ENCODE measurements at places on chromosomes 5 and 9. TPM values are rescaled to one million over a fixed set of nuclear protein-coding genes. Genes with fewer than 3 reads are reported as not detected.

Gene SETD9
- total RNA-seq, result 16.0 TPM

Gene NPR3
- 73.3 TPM for total RNA-seq

Gene ZFAND5
- 154 TPM for total RNA-seq

Gene ANKHD1
- total RNA-seq, result 138 TPM

Gene NUTM2F
- not detected for total RNA-seq

Gene ENTREP1
- total RNA-seq, result 11.8 TPM

Gene N4BP3
- total RNA-seq, result 107 TPM

Gene ACER2
- 9.6 TPM for total RNA-seq

- H3K4me1 ChIP-seq, result no peaks in the 10 kb centered on the region
- H3K27me3 ChIP-seq, result no peaks in the 10 kb centered on the region
- H3K36me3 ChIP-seq, result no peaks in the 10 kb centered on the region
- no peak overlapping the region for H3K4me3 ChIP-seq
- no peak for DNase-seq
- H3K27ac ChIP-seq, result no peak overlapping the region
Measured at GRCh38 chr9:39108145-39108544, 179.8 kb downstream of the CNTNAP3 start.

DNA sequence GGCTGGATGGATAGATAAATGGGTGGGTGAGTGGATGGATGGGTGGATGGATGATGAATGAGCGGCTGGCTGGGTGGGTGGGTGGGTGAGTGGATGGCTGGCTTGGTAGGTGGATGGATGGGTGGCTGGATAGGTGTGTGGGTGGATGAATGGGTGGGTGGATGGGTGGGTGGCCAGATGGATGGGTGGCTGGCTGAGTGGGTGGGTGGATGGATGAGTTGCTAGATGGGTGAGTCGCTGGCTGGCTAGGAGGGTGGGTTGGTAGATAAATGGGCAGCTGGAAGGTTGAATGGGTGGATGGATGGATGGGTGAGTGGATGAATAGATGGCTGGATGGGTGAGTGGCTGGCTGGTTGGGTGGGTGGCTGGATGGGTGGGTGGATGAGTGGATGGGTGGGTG is 27.9 kb upstream of the CEP72 start:
- no peak overlapping the region for H3K4me3 ChIP-seq
- H3K27ac ChIP-seq, result no peak overlapping the region
- peaks cover 4% of the 10 kb centered on the region for H3K27me3 ChIP-seq
- H3K4me1 ChIP-seq, result no peaks in the 10 kb centered on the region
- no peak for DNase-seq
- peaks cover 3% of the 10 kb centered on the region for H3K36me3 ChIP-seq

DNA sequence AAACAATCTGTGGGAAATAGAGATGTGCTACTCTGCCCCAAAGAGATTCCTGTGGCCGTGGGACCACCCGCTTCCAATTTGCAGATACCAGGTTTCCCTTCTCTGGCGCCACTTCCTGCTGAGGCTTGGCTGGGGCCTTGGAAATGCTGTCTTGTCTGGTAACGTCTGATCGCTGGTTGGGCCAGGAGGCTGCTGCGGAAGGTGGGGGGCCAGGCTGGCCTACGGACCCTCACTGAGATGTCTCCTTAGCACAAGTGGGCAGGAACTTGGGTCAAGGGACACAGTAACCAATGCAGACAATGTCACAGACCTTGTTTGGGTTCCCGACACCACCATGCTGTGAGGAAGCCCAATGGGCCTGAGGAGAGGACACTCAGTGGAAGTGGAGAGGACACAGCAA is 31.7 kb upstream of the IRX4 start:
- no peak overlapping the region for H3K27ac ChIP-seq
- no peak overlapping the region for H3K4me3 ChIP-seq
- no peak for DNase-seq
- H3K4me1 ChIP-seq, result no peaks in the 10 kb centered on the region

GRCh38 chr5:9547122-9547947 is 1.5 kb upstream of the SEMA5A start:
- peak overlapping the region; percentile 96 for H3K4me3 ChIP-seq
- peaks cover 8% of the 10 kb centered on the region for H3K27me3 ChIP-seq
- H3K4me1 ChIP-seq, result peaks cover 13% of the 10 kb centered on the region
- no peak overlapping the region for H3K27ac ChIP-seq
- peak; percentile 10 for DNase-seq

DNA sequence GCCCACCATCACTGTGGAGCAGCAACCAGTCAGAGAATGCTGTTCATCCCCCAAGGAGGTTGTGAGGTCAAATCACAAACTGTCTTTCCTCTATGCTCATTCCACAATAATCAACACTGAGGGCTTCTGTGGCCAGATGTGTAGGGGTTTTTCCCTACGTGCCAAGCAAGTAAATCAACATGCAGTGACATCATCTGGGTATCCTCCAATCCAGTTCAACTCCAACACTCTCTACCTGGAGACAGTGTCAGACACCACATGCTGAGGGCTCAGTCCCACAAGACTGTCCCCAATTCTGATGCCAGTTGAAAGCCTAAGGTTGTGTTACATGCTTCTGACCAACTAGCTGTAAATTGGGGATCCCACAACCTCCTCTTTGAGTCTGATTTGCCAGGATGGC is 57.3 kb upstream of the DMRT1 start:
- no peaks in the 10 kb centered on the region for H3K4me1 ChIP-seq
- H3K36me3 ChIP-seq, result no peaks in the 10 kb centered on the region
- no peaks in the 10 kb centered on the region for H3K27me3 ChIP-seq
- H3K27ac ChIP-seq, result no peak overlapping the region

GRCh38 chr5:167573370-167574127 is 717.9 kb upstream of the WWC1 start:
- H3K27me3 ChIP-seq, result no peaks in the 10 kb centered on the region
- H3K4me1 ChIP-seq, result peaks cover 11% of the 10 kb centered on the region
- H3K27ac ChIP-seq, result no peak overlapping the region
- peak overlapping the region; percentile 76 for H3K4me3 ChIP-seq
- DNase-seq, result peak; percentile 18

- no peak for DNase-seq
- H3K27me3 ChIP-seq, result peaks cover 3% of the 10 kb centered on the region
- no peak overlapping the region for H3K4me3 ChIP-seq
- H3K36me3 ChIP-seq, result peaks cover 6% of the 10 kb centered on the region
Measured at GRCh38 chr5:126970517-126971017, 59.8 kb downstream of the MARCHF3 start.

DNA sequence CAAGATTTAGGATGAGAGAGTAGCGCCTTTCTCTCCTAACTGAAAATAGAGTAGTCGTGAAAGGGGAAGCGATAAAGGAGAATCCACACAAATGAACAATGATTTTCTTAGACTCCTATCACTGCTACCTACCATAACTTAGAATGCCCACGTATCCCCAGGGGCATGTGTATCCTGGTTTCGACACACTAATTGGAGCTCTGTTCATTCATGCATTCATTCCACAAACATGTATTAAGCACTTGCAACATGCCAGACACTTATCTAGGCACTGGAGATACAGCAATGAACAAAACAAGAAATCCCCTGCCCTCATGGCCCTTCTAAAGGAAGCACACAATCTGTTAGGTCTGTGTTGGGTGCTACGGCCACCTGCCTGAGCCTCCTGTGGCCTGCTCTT is 40.0 kb downstream of the ARL15 start:
- H3K36me3 ChIP-seq, result peaks cover 4% of the 10 kb centered on the region
- H3K27ac ChIP-seq, result no peak overlapping the region
- peaks cover 4% of the 10 kb centered on the region for H3K27me3 ChIP-seq
- DNase-seq, result no peak
- H3K4me3 ChIP-seq, result no peak overlapping the region
- peaks cover 13% of the 10 kb centered on the region for H3K4me1 ChIP-seq

DNA sequence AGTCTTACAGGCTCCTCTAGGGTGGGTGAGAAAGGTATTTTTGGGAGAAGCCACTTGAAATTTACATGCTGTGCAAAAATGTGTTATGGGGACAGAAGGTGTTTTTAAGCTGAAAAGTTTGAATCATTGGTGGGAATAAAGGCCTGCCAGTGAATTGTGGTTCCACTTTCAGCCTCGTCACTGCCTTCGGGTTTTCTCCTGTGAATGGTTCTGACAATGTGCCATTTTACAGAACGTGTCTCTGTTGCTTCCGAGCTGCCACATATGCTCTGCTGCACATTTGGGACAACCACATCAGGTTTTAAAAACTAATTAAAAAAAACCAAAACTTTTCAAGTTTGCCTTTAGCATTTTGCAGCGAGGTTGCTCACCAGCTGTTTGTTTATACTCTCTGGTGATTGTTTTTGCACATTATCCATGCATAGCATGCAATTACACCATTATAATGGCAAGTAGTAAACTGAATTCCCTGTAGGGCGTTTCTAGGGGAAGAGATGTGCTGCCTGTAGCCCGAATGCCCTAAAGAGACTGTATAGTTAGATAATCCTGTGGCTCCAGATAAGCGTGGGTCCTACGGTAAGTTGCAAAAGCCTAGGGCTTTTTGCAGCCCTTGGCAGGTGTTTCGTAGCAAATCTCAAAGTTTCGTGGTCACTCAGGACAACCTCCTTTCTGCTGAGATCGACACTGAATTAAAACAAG is 40.1 kb upstream of the SUB1 start:
- H3K4me3 ChIP-seq, result no peak overlapping the region
- no peaks in the 10 kb centered on the region for H3K36me3 ChIP-seq
- no peaks in the 10 kb centered on the region for H3K4me1 ChIP-seq

GRCh38 chr9:111986035-111986556 is 89.5 kb downstream of the UGCG start:
- no peaks in the 10 kb centered on the region for H3K36me3 ChIP-seq
- peaks cover 14% of the 10 kb centered on the region for H3K27me3 ChIP-seq
- no peak for DNase-seq
- H3K27ac ChIP-seq, result no peak overlapping the region
- peaks cover 7% of the 10 kb centered on the region for H3K4me1 ChIP-seq

Measured in endothelial cell (in vitro differentiated cells).